ENCODE measurements at places on chromosomes 7 and 10.

GRCh38 chr10:24127516-24127915 lies 81.4 kb upstream of the KIAA1217 start:
- no peak for DNase-seq

GRCh38 chr7:49418963-49419362 lies 354.5 kb upstream of the VWC2 start:
- DNase-seq: no peak

DNA sequence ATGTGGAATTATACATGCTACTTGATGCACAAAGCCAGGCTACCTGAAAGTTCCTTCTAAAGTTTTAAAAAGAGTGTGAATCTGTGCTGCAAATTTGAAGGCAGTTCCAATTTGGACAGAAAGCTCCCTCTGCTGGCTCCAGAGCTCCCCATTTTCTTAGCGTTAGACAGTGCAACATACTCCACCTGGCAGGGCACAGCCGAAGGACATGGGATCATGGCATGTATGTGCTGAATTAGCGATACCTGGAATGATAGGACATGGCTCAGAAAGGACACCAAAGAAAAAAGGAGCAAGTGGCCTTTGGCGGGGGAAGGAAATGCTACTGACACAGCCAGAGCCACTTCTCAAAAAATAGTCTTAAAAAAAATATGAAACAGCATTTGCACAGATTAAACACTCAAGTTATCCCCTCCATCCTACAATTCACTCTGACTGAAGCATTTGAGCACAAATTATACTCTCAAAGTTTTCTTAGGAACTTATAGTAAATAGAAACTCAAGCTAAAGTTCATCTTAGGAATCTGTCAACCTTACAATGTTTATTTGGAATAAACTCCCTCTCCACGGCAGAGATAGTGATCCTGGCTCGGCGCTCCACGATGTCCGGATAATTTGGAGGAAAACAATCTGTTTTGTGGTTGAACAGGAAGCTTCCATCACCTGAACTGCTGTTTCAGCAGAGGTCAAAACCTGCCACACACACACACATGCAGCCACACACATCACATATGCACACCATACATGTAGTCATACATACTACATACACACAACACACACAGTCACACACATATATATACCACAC lies 80.0 kb downstream of the C7orf25 start:
- no peak for DNase-seq

DNA sequence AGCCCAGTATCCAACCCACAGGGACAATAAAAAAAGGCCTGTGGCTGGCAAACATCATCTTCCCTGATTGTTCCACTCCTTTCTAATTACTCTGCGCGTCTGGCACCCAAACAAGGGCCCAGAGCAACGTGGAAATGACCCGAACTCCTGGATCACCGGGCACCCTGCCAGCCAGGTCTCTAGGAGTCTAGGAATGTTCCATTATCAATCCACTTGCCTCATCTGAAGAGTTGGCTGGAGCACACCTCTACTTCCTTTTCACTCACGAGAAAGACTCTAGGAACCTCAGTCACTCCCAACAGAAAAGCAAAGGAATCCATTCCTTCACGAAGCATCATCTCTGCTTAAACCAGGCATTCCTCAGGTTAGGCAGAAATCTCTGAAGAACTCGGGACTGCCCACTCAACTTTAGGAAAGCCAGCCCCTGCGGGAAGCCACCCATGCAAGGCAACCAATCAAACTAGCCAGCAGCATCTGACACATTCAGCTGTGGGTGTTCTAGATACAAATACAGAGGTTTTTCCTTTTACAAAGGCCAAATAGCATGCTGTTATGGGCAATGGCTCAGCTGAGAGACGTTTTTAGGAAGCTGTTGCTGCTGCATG lies 37.7 kb downstream of the ATXN7L1 start:
- no peak for DNase-seq

DNA sequence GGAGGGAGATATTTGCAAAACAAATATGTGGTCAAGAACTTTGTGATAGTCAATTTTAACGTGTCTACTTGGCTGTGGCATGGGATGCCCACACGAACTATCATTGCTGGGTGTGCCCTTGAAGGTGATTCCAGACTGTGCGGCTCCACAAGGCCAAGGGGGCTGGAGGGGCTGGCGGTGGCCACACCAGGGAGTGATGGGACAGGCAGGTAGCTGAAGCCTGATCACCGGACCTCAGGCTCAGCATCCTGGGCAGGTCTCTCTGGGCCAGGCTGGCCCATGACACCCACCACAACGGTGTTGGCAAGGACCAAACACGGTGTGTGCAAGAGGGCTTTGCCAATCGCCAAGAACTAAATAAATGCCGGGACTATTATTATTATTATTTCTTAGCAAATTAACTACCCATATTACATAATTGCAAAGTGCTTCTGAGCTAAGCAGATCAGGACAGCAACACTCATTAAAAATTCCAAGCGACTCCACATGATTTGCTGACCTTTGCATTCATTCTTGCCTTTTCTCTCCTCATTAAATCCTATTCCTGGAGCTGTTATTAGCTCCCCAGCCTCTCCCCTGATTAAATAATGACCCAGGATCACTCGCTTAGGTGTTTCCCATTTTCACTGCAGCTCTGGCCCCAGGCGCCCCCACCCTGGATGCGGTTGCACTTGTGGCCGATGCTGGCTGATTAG lies 35.4 kb upstream of the PPP2R2D start:
- no peak for DNase-seq

Measured in T1000 (cell line).